Caki2 (cell line): ENCODE measurements at places on chromosomes 13 and 19. TPM values are rescaled to one million over a fixed set of nuclear protein-coding genes. Genes with fewer than 3 reads are reported as not detected.

Gene ZFP82
- total RNA-seq, result 1.2 and 4.3 TPM in 2 replicates

Gene ZNF417
- 7.5 and 13.2 TPM in 2 replicates for total RNA-seq

Gene TMED1
- total RNA-seq, result 47.7 and 64.0 TPM in 2 replicates

Gene ZNF560
- not detected in 2 replicates for total RNA-seq

Gene TEKTIP1
- not detected in 2 replicates for total RNA-seq
